ENCODE measurements at places on chromosomes 13 and 19.

GRCh38 chr13:27079421-27079958 lies 92.1 kb downstream of the USP12 start:
- DNase-seq = no peak

GRCh38 chr19:48123907-48124651 lies 13.5 kb upstream of the PLA2G4C start:
- no peak for DNase-seq

GRCh38 chr13:81658598-81659370 lies 1317.9 kb upstream of the SPRY2 start:
- DNase-seq = no peak

DNA sequence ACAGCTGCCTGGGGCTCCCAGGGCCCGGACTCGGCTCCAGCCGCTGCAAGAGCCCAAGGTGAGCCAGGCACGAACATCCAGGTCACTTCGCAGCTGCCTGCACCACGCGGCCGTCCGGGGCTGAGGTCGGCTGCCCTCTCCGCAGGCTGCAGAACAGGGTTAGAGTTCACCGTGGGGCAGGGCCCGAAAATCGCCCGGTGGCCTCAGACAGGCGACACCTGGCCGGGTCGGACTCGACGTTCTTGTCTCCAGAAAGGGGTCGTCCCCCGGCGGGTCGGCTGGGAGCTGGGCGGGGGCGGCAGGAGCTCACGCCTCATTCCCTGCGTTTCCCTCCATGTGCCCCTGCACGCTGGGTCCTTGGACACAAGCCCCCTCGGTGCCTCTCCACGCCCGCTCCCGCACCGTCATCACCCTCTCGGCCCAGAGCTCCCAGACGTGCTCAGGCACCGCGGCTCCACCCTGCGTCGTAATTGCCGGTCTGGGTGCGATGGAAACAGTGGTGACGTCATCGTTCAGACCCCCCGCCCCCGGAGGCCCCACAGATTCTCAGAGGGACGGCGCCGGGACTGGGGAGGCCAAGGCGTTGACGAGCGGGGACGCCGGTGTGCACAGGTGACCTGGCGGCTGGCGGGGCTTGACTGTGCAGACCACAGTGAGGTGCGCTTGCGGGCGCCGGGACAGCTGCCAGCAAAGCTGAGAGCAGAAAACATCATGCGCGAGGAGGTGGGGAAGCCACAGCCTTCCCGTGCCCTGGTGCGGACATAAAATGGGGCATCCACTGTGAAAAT lies 4.0 kb upstream of the GRIN3B start:
- DNase-seq = no peak

GRCh38 chr19:49599378-49600295 lies 8.7 kb downstream of the PRR12 start:
- no peak for DNase-seq

GRCh38 chr13:85698256-85698655 lies 101.0 kb downstream of the SLITRK6 start:
- no peak for DNase-seq

GRCh38 chr19:2334426-2334825 lies 5.9 kb downstream of the SPPL2B start:
- no peak for DNase-seq

GRCh38 chr19:3248728-3249326 lies 24.4 kb downstream of the CELF5 start:
- DNase-seq = no peak

DNA sequence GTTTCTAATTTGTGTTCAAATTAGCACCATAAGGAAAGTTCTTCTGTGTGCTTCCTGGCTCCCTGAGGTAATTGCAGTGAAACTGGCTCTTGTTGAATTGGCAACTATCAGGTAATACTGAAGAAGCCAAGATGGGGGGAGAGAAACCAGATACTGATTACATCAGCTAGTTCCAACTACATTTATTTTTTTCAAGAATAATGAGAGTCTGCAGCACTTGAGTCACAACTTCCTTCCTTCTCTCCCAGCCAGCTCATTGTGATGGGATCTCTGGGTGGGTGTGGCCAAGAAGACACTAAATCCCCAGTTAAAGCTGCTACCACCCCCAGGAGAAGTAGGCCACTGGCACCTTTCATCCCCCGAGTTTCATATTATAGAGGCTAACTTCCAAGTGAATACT lies 100.7 kb upstream of the RXFP2 start:
- no peak for DNase-seq

DNA sequence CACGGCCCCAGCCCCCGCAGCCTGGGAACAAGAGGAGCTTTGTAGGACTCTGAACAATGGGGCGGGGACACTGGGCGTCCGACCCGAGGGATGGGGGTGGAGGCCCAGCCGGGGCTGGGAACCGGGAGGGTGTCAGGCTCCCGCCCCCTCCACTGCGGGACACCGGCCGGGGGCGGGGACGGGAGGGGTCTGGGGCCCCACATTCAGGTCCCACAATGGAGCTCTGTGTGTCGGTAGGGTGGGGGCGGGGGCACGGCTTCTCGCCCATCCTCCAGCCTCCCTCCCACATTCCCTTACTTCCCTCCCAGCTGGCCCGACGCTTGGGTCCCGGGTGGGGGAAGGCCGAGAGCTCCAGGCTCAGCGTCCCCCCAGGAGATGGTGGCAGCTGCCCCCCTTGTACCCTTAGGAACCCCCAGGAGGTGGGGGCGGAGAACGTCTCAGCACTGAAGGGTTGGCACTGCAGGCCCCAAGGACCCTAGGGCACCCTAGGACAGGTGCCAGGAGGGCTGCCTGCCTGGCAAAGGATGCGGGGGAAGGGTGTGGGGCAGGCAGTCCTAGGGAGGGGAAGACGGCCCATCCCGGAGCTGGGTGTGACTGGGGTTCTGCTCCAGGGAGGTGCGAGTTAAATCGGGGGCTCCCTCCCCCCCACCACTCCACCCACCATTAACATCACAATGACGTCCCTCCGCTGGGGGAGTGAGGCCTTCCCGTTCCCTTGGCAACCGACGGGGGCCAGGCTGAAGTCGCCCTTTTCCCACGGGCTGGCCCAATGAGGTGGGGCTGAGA lies 5.3 kb downstream of the TTYH1 start:
- no peak for DNase-seq

DNA sequence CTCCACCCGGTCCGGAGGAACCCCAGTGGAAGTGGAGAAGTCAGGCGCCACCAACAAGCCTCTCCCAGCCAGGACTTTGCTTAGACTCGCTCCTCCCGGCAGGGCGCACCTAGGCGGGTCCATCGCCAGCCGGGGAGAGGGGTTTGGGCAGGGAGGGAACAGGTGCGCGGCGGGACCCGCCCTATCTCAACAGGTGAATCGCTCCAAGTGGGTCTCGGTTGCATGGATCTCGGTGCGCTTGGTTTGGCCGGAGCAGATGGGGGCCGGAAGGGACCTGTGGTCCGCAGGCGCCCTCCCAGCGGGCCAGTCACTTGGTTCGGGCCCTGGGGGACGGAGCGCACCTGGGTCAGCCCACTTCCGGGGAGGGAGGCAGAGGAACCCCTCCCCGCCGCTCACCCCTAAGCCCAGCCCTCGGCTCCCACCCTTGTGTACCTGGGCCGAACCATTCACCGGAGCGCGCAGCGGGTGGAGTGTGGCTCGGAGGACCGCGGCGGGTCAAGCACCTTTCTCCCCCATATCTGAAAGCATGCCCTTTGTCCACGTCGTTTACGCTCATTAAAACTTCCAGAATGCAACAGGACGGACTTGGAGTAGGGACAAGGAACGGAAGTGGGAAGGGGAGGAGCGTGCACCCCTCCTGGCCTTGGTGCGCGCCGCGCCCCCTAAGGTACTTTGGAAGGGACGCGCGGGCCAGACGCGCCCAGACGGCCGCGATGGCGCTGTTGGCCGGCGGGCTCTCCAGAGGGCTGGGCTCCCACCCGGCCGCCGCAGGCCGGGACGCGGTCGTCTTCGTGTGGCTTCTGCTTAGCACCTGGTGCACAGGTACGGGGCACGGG lies at the start of gene LSR:
LSR (plus strand) TSS at position 693 of the 836 bp plus-strand sequence; CDS start at position 714, 21 bp downstream.
- no peak for DNase-seq

GRCh38 chr19:7705387-7706187 lies 3.7 kb upstream of the FCER2 start:
- DNase-seq = peak; percentile 76

DNA sequence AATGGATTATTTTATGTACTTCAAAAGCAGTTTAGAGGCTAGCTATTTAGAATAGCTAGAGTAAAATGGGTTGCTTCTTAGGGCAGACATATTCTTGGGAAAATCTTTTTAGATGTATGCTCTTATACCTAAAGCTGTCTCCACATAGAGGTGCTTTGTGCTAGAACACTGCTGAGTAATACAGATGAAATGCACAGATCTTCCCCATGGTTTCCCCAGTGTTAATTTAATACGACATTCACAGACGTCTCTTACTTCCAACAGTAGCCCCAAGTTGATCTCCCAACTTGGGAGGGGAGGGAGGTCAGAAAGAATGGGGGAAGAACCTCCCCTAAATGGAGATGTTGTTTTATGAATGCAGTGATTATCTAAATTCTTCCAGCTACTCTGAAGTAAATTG lies 16.9 kb downstream of the NALCN start:
- no peak for DNase-seq

DNA sequence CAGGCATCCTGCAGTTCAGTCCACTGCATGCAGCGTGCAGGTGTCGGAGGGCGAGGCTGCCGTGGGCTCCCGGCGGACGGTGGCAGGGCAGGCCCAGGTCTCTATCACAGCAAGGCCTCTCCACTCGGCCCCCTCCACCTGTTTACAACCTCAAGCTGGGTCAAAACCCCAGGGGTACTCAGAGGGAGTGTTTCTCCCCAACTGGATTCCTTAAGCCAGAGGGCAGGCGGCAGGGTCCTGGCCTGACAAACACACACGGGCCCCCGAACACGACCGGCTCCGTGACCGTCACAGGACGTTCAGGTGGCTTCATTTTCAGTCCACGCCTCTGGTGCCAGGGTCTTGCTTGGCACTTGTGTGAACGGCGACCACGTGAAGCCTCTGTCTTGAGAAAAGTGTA lies 23.5 kb downstream of the RASA3 start:
- DNase-seq = no peak

- DNase-seq = no peak
These were observed 6.7 kb downstream of the PROSER3 start for GRCh38 chr19:35764432-35765315.

DNA sequence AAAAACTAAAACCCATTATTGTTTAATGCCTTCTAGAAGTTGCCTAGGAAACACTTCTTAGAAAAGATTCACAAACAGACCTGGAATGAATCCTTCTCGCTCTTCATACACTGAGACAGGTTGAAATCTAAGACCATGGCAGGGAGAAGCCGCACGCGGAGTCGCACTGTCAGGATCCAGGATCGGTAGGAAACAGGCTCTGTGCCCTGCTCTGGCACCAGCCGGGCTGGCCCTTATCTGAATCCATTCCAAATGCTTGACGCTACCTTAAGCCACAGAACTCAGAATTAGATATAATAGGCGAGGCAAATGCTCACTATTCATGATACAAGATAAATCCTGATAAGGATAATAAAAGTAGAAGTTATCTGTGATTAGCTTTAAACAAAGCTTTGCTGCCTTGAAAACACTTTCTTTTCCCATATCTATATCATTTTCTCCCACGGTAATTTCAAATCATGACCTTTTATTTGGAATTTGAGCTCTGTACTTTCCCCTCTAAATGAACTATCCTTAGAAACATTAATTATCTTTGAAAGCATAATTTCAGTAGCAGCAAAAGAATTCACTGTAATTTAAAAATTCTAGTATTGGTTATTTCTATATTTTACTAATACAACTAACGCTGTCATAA lies 385.6 kb downstream of the IRS2 start:
- no peak for DNase-seq

GRCh38 chr13:79258489-79258888 lies 147.6 kb downstream of the RBM26 start:
- no peak for DNase-seq

DNA sequence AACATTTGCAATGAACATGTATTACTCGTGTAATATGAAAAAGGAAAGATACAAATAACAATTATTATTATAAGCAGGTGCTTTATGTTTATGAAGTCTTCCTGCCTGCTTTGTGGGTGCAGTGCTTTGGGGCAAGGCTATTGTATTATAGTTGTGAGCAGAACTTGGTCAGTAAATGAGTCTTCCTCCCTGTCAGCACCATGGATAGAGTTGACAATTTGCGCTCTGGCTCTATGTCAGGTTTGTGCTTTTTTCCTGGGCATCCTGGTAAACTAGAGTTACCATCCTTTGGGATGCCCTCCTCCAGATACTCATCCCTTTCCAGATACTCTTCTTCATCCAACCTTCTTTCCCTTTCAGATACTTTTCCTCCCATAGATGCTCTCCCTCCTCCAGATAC lies 19.6 kb downstream of the ERICH6B start:
- DNase-seq = no peak

DNA sequence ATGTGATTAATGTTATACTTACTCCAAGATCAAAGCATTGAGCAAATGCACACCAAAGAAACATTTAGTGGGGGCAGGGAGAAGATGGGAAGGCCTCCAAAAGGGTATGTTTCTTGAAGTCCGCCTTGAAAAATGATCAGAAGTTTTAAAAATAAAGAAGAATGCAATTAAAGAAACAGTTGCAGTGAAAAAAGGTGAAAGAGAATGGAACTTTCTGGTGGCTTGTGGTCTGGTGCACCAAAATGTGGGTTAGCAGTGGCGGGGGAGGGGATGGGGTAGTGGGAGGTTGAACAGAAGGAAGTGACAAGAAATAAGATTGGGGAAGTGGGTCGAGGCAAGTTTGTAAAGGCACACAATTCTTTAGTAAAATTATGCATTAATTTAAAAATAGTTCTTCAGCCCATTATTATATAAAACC lies 2.5 kb downstream of the LCP1 start:
- peak; percentile 61 for DNase-seq

DNA sequence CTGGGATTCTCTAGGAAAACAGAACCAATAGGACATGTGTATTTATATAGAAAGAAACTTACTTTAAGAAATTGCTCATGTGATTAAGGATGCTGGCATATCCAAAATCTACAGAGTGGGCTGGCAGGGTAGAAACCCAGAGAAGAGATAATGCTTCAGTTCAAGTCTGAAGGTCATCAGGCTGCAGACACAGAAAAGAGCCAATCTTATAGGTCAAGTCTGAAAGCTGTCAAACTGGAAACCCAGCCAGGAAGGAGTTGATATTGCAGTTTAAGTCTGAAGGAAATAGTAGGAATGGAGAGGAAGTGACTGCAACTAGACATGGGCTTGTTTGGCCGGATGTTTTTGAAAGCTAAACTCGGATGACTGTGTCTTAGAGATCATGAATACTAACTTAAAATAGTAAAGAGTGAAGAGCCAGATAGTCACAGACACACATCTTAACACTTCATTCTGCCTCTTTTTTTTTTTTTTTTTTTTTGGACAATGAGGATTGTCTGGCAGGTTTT lies 125.3 kb upstream of the GPC6 start:
- DNase-seq = no peak

- no peak for DNase-seq
These were observed 1.2 kb upstream of the C19orf81 start for GRCh38 chr19:50647879-50648615.

- no peak for DNase-seq
These were observed 331.2 kb downstream of the SPRY2 start for GRCh38 chr13:80009760-80010159.

GRCh38 chr19:58554494-58555368 lies at the start of gene CHMP2A:
CHMP2A (minus strand) TSS chr19:58555105; CDS start chr19:58554212, 893 bp downstream.
- no peak for DNase-seq

DNA sequence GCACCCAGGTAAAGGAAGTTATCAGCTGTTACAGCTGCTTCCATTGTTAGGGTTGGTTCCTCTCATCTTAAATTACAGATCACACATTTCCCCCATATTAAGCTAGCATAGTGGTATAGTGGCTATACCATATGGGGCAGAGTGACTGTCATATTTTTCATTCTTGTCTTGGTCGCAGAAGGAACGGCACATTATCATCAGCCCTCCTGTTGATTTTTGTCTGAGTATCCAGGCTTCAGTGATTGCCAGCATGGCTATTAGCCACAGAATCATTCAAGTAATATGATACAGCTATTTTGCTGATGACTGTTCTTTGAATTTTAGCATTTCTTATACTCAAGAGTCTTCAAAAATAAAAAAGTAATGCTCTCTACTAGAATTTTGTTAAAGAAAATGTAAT lies 240.9 kb downstream of the LIG4 start:
- DNase-seq = no peak

Measured in SIG-M5 (cell line).